ENCODE measurements at places on chromosomes 6 and 20.

DNA sequence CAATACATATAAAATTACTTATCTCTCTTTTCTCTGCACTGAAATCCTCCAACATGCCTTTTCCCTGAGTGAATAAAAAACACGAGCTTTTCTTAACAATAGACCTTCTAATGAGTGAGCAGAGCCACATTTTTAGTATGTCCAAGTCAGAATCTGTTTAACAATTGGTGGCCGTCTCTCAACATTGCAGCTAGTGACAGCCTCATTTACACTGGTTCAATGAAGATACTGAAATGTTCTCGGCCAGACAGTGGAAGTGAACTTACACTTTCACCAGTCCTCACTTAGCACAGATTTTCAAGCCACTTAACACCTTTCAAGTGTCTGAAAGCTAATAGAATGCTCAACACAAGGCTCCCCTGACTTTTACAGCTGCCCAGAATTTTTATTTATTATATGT is 767.1 kb downstream of the KIF16B start:
- DNase-seq = no peak

DNA sequence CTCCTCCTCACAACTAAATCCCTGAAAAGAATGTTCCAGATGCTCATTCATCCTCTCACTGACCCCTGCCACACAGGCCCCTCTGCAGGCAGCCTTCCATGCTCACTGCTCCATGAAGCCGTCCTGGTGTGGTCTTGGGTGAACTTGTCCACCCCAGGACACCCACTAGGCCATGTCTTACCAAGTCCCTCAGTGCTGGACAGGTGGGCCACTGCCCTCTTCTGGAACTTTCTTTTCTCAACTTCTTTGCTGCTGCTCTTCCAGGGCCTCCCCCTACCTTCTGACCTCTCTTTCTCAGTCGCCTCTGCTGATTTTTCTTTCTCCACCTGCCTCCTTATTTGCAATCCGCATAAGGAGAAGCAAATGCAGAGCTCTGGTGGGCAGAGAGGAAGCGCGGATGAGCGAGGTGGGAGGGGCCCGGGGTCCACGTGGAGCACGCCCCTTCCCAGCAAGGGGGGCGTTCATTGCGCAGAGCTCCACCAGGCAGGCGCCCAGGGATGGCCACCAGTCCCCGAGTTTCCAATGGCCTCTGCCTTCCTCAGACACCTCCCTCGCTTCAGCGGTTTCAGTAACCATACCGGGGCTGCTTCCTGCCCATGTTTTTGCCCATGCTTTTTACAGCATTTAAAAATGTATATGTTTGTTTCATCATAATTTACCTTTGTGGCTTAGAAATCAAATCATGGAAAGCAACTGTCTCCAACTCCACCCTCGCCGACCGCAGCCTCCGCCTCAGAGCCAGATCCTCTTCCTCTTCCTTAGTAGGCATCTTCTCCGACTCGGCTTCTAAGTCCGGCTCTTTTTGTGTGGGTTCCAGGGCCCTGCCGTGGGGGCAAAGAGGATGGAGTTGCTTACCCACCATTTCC is 129.6 kb downstream of the ZDHHC14 start:
- DNase-seq = peak; percentile 54

- no peak for DNase-seq
Observed at GRCh38 chr6:99287523-99287922, 62.0 kb downstream of the FAXC start.

DNA sequence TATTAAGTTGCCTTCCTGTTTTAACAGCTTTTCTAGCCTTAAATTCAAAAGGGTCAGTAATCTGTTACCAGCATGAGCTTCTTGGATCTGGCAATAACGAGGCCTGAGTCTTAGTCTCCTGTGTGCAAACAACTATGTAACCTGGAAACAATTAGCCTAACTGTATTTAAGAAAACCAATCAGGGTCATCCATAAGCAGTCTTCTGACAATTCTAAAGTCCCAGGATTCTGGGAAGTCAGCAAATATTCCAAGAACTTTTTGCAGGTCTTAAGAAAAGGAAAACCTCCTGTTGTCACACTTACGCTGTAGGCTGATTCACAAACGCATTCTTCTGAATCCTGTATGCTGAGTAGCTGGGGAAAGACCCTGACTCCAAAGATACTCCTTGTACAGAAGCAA is 90.4 kb downstream of the COL12A1 start:
- DNase-seq = no peak

DNA sequence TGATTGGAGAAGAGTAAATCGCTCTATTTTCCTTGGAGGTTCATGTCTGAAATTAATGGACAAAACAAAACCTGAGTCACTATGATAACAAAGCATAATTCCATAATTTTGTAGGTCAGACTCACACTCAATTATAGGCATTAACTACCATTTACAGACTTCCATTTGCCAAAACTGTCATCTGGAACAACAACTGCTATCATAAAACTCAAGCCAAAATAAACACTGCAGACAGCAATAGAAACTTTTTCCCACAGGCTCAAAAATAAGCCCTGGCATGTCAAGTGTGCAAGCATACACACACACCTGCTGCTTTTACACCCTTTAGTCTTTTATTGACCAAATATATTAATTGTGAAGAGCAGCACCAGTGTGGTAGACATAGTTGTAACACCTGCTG is 7.1 kb downstream of the MRPS10 start:
- DNase-seq = no peak

- no peak for DNase-seq
Observed at GRCh38 chr6:98904096-98904495, 43.6 kb downstream of the FBXL4 start.

- no peak for DNase-seq
Observed at GRCh38 chr6:9204171-9204570, 768.8 kb upstream of the SLC35B3 start.

DNA sequence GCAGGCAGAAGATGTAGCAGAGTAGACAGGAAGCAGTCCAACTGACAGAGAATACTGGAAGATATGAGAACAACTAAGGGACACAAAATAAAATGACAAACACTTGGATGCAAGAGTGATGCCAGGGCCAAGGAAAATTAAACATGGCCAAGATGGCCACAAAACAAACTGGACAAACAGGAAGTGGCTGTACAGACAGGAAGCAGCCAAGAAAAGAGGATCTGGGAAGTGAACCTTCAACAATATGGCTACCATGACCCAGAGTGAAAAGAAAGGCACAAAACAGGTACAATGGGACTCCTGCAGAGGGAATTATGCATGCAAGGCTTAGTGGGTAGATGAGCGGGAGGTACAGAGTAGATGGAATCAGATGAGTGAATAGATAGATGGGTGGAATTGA is 29.1 kb downstream of the HLA-DPB1 start:
- DNase-seq = no peak

GRCh38 chr6:168640768-168641167 is 199.8 kb downstream of the SMOC2 start:
- DNase-seq = no peak

- DNase-seq = no peak
Observed at GRCh38 chr6:90025523-90026061, 131.3 kb downstream of the GJA10 start.

- peak; percentile 55 for DNase-seq
Observed at GRCh38 chr6:13447949-13448724, 39.3 kb downstream of the GFOD1 start.

DNA sequence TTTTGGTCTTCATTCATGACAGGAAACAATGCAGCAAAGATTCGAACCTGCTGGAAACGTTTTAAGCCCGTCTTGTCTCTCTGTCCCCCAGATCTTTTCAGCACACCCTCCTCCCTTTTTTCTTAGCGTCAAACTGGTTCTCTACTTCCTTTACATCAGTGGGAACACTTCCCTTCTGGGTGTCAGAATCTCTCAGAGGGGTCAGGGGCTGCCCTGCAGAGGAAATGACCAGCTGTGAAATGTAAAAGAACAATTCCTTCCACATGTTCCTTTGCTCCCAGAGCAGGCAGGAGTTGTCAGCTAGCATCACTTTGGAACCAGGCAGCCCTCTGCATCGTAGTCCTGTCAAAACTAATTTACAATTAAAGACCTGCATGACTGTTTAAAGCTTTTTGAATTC is 619.0 kb downstream of the TFAP2A start:
- no peak for DNase-seq

DNA sequence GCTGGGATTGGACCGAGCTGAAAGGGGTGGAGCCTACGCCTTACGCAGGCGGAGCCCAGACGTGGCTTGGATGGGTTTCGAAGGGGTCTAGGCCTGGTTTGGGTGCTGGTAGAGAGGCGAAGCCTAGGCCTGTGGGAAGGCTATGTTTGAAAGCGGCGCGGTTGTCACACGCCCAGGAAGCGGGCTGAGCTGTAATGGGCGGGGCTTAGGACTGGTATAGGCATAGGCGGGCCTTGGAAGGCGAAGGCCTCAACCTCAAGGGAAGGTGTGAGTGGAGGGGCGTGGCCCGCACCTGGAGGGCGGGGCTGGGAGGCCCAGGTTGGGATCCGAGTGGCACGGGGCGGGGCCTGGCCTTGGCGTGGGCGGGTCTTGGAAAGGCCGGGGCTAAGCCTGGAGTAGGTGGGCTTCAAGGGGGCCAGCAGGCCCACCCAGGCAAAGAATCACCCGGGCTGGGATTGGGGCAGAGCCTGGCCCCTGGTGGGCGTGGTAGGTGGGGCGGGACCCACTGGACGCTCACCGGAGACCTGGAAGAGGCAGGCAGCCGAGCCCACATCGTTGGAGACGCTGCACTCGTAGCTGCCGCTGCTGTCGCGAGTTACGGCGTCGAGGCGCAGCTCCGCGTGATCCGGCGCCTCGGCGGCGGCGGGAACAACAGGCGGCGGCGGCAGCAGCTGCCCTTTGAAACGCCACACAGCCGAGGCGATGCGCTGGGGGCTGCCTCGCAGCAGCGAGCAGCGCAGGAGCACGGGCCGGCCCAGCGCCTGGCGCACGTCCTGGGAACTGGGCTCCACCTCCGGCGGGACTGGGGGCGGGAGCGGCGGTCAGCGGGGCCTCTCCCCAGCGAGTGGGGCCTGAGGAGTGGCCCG is 49.0 kb downstream of the MDGA1 start:
- DNase-seq = no peak

DNA sequence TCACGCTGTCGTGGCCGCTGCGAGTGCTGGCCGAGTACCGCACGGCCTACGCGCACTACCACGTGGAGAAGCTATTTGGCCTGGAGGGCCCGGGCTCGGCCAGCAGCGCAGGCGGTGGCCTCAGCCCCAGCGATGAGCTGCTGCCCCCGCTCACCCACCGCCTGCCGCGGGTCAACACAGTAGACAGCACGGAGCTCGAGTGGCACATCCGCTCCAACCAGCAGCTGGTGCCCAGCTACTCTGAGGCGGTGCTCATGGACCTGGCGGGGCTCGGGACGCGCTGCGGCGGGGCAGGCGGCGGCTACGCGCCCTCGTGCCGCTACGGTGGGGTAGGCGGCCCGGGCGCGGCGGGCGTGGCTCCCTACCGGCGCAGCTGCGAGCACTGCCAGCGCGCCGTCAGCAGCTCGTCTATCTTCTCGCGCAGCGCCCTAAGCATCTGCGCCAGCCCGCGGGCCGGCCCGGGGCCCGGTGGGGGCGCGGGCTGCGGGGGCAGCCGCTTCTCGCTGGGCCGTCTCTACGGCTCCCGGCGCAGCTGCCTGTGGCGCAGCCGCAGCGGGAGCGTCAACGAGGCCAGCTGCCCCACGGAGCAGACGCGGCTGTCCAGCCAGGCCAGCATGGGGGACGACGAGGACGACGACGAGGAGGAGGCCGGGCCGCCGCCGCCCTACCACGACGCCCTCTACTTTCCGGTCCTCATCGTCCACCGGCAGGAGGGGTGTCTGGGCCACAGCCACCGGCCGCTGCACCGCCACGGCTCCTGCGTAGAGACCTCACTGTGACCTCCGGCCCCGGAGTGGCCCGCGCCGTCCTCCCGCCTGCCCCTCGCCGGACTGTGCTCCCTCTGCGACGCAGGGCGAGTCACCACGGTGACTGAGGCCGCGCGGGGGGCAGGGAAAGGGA is 5.7 kb downstream of the TMEM151B start:
- no peak for DNase-seq

DNA sequence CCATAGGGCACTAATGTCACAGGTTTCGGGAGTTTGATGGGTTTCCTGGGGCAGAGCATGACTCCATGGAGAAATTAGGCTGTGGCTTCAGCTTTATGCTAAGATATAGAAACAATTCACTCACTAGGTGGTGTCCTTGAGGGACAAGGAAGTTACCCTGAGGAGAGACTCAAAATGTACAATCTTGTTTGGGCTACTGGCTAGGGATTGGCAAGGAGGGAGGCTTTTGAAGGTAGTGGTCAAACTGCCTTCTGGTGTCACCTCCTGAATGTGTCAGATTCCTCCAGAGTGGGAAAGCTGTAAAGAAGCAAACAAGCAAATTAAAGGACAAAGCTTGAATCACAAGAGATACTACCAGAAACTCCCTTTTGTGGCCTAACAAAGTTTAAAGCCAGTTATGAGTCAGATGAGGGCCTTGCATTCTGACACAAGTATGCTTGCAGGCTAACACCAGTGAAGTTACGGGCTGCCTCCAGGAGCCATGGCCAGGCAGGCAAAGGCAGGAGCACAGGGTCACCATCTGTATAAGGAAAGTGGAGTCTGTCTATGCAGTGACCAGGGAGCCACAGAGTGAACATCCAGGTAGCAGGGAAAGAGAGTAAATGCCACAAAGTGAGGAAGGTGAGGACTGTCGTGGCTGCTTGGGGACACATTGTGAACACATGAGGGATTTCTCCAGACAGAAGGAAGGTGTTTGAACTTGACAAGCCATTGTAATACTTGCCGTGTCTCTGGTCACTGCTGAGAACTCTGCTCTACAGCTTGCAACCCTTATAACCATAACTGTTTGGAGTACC is 107.7 kb upstream of the DTNBP1 start:
- DNase-seq = no peak

DNA sequence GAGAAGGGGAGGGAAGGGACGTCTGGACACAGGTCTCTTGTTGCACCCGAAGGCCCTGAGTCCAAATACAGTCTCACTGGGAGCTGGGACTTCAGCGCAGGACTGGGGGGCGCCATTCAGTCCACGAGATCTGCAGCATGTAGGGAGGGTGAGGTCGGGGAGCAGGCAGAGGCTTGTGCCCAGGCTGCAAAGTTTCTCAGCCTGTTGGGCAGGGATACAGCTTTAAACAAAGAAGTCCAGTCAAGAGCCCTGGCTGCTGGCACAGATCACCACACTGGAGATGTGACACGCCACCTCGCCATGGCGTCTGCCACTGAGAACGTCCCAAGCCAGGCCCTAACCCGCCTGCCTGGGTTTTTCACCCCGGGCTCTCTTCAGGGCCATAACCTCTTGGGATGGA is 256.6 kb downstream of the DLL1 start:
- DNase-seq = no peak

GRCh38 chr6:14436592-14437132 is 319.1 kb downstream of the CD83 start:
- DNase-seq = no peak

DNA sequence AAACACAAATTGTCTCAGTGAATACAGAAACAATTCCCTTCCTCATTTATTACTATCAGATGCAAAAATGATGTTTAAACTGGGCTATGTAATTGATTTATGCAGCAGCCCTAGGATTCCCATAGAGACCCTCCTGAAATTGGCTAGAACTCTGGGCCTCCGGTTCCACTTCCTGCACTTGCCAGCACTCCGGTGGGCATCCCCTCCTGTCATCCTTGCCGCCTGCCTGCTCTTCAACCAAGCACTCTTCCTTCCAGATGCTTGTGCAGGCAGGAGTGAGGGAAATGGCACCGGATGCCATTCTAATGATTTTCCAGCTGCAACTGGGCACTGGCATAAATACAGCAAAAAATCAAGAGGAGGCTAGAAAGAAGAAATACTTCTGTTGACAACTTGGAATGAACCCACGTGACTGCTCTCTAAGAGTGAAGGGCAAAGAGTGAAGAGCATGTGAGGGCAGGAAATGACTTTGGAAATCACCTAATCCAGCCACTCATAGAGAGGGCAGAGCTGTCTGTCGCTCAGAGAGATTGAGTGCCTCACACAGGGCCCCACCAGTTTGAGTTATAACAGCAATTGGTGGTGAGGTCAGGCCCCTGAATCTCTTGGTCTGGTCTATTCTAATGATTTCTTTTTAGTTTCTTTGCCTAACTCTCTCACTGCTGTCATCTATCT is 3.7 kb upstream of the NEDD9 start:
- DNase-seq = no peak

Measured in HL-60 (cell line).